ENCODE measurements at places on chromosomes 7 and 10.

DNA sequence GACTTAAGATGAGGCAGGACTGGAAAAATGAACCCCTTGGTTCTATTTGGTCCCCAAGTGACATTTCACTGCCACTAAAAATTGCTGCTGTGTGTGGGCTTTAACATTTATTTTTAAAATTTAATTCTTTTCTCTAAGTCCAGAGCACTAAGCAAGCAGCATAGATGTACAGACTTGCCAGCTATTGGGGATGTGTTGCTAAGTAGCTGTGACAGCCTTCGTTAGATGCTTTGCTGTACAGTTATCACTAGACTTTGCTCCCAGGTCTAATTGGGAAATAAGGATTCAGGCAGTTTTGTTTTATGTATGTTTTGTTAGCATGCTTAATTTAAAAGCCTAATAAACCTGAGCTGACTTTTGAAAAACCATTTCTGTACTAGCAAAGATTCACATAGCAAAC, 51.8 kb downstream of the GBF1 start:
- DNase-seq = no peak

DNA sequence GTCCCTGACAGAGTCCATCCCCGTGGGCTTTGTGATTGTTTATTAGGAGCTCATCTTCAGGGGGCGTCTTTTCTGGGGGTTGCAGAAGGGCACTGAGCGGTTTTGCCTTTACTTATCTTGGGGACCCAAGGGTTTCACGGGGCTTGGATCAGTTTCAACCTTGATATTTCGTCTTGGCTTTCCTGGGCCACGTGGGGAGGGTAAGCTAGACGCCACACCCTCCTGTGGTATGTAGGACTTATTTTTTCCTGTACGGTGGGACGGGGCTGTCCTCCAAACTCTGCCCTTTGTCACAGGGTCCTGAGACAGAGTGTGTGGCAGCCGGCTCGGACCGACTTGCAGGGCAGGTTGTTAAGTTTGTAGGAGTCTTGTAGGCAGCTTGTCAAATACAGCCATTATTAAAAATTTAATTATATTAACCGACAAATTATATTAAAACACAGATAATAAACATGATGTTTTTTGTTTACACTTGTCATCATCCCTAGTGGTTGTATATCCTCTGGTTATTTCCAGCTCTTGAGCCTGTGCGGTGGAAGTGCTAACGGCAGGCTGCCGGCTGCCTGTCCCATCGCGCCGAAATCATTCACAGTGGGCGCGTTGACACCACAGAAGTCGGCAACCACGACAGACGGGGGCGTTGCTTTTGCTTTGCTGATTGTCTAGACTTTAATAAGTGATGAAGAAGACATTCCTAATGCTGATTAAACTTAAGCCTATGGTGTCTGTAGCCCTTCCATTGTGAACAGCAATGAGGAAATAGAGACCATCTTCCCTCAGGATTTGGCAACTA, 193.2 kb downstream of the DNAJB6 start:
- no peak for DNase-seq

- no peak for DNase-seq
Observed at GRCh38 chr7:5696346-5697110, 84.9 kb downstream of the RNF216 start.

GRCh38 chr7:22586786-22587140, 86.8 kb upstream of the STEAP1B start:
- no peak for DNase-seq

DNA sequence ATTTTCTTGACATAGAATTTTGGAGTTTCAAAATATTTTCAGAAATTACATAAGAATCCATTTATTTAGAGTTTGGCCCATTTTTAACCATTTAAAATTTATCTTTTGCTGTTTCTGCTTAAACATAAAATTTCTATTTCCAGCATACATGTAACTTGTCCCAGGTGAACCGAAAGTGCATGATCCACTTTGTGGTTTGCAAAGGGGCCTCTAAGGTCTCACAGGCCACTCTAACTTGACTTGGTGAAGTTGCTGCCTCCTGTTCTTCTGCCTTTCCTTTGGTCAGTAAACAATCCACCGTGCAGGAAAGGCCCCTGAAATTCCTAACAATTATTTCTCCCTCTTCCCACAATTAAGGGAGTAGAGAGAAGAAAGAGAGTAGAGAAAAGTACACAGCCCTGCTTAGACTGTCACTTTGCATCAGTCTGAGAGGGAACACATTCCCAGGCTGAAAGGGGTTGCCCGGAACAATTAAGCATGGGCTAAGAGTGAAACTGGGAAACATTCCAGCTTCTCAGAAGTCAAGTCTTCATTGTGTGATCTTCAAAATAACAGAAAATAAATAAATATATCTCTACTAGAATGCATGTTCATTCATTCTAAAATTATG, 79.5 kb upstream of the SEMA3A start:
- no peak for DNase-seq

GRCh38 chr10:129712000-129712399, 245.0 kb downstream of the MGMT start:
- no peak for DNase-seq

GRCh38 chr7:27608776-27609495, 53.7 kb downstream of the HIBADH start:
- no peak for DNase-seq

- no peak for DNase-seq
Observed at GRCh38 chr7:2191016-2191415, 41.7 kb downstream of the MAD1L1 start.
